GM23338 (cell line): ENCODE measurements at places on chromosomes 5 and 9. TPM values are rescaled to one million over a fixed set of nuclear protein-coding genes. Genes with fewer than 3 reads are reported as not detected.

Gene MFAP3
- total RNA-seq = 47.5 and 51.3 TPM in 2 replicates

Gene C9orf153
- 0.12 TPM in 1 of 2 replicates, not detected in the other for total RNA-seq

Gene PCSK1
- total RNA-seq = 2.7 and 6.2 TPM in 2 replicates

Gene ECSCR
- 1.2 and 2.2 TPM in 2 replicates for total RNA-seq

Gene SPINK6
- not detected in 2 replicates for total RNA-seq

Gene FBXW11
- 88.0 and 102 TPM in 2 replicates for total RNA-seq

Gene CMYA5
- total RNA-seq = 0.49 and 1.2 TPM in 2 replicates

Gene OR1J2
- total RNA-seq = not detected in 2 replicates

Gene GABRA6
- total RNA-seq = not detected in 2 replicates

Gene FAM78A
- total RNA-seq = 2.1 and 2.2 TPM in 2 replicates

Gene GHR
- 0.39 and 1.9 TPM in 2 replicates for total RNA-seq

Gene BTNL3
- total RNA-seq = not detected in 2 replicates

Gene CCT5
- 604 and 661 TPM in 2 replicates for total RNA-seq

Gene CCDC69
- total RNA-seq = 5.3 and 6.6 TPM in 2 replicates

Gene CFAP157
- total RNA-seq = 0.17 TPM in 1 of 2 replicates, not detected in the other

Gene CDH12
- not detected in 2 replicates for total RNA-seq

Gene ANKRD31
- total RNA-seq = 0.16 and 0.59 TPM in 2 replicates

Gene KCNIP1
- 0.31 and 3.0 TPM in 2 replicates for total RNA-seq

Gene FOCAD
- total RNA-seq = 50.7 and 66.5 TPM in 2 replicates

Gene HAVCR1
- total RNA-seq = not detected in 2 replicates

Gene TMEM252
- total RNA-seq = not detected in 2 replicates

Gene FOXD4L6
- 0.21 TPM in 1 of 2 replicates, not detected in the other for total RNA-seq

Gene PRELID2
- 9.8 and 13.1 TPM in 2 replicates for total RNA-seq

Gene SAPCD2
- 55.1 and 60.3 TPM in 2 replicates for total RNA-seq

Gene EQTN
- total RNA-seq = 0.24 TPM in 1 of 2 replicates, not detected in the other
